ENCODE measurements at places on chromosomes 5 and 9.

- no peak for DNase-seq
Observed at GRCh38 chr5:56264417-56265025, 31.4 kb upstream of the ANKRD55 start.

GRCh38 chr9:78547831-78548230 is 250.9 kb downstream of the PSAT1 start:
- no peak for DNase-seq

GRCh38 chr9:84759300-84759750 is 89.8 kb downstream of the NTRK2 start:
- no peak for DNase-seq

GRCh38 chr5:22892441-22892840 is 39.3 kb upstream of the CDH12 start:
- DNase-seq: no peak

DNA sequence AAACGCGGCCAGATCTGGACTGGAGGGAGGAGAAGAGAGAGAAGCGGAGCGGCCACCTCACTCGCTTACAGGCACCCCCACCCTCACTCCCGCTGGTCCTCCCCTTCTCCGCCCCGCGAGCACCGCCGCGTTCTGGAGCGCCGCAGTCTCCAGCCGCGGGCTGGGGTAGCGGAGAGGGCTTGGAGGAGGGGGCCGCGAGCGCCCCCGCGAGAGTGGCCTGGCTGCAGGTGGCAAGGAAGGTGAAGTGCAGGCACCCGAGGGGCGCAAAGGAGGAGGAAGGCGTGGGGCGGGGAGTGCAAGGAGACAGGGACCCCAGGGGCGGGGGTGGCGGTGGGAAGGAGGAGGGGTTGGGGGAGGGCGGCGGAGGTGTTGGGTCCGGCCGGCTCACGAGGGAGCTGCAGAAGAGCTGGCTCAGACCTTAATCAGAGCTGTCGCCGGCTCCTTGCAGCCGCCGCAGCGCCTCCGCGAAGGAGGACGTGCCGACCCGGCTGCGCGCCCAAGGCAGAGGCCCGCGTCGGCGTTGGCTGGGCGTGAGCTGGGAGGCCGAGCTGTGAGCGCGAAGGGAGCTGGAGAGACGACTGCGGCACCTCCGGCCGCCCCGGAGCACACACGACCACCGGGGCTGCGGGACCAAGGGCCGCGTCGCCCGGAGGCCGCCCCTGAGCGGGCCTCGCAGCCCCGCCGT is at the start of gene DMRT3:
Gene DMRT3 (plus strand): TSS at position 398 of the 685 bp plus-strand sequence. CDS start 347 bp downstream, outside the sequence.
- no peak for DNase-seq

- no peak for DNase-seq
Observed at GRCh38 chr5:1666812-1667588, 132.6 kb downstream of the MRPL36 start.

GRCh38 chr9:130111786-130112537 is 58.3 kb downstream of the GPR107 start:
- DNase-seq: no peak

DNA sequence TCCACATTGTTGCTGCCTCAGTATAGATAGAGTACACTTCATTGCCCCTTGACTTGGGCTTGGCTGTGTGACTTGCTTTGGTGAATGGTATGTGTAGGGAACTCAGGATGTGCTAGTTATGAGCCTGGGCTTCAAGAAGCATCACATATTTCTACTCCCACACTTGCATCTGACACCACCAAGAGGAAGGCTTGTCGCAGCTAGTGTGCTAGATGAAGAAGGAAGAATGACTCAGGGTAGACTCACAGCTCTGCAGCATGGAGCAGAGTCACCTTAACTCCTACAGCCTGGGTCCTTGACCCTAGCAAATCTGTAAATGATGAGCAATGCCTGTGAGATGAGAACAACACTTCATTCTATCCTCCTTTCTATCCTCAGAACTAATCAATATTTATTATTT is 261.8 kb downstream of the ASTN2 start:
- DNase-seq: no peak

GRCh38 chr5:36366883-36367282 is 65.2 kb upstream of the RANBP3L start:
- no peak for DNase-seq

DNA sequence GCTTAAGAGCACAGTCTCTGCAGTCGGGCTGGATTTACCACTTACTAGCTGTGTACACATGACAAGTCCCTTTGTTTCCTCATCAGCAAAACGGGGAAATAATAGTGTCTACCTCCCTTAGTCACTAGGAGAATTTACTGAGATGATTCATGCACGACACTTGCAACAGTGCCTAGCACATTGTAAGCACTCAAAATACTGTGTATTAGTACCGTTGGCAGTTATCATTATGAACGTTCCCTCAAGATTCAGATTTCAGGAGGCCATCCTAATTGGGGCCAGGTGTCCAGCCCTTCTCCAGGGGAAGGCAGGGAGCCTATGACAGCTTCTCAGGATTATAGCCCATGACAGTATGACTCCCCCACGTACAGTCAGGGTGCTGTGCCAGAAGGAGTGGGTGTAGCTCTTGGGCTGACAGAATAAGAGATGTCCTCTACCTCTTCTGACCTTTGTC is 164.3 kb downstream of the DOCK2 start:
- DNase-seq: peak; percentile 64

DNA sequence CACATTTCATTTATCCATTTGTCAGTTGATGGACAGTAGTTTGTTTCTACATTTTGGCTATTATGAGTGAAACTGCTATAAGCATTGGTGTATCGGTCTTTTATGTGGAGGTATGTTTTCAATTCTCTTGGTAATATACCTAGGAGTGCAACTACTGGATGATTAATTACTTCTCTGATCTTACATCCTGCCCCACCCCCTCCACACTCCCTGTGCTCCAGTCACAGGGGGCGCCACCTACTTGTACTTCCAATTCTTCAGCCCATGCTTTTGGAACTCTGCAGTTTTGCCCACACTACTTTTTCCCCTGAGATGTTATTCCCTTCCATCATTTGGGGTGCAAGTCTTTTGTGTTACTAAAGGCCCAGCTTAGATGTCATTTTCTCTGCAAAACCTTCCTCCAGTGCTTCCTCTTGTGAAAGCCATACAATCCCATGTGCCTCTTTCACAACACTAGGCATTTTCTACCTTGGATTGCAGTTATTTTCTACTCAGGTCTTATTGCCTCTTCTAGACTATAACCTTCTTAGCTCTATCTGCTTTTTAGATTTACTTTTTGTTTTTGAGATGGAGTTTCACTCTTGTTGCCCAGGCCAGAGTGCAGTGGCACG is 42.1 kb downstream of the SEC61B start:
- DNase-seq: no peak

GRCh38 chr9:114091711-114092110 is 7.4 kb downstream of the KIF12 start:
- DNase-seq: no peak

GRCh38 chr9:115333277-115334070 is 215.5 kb upstream of the TNC start:
- DNase-seq: no peak

DNA sequence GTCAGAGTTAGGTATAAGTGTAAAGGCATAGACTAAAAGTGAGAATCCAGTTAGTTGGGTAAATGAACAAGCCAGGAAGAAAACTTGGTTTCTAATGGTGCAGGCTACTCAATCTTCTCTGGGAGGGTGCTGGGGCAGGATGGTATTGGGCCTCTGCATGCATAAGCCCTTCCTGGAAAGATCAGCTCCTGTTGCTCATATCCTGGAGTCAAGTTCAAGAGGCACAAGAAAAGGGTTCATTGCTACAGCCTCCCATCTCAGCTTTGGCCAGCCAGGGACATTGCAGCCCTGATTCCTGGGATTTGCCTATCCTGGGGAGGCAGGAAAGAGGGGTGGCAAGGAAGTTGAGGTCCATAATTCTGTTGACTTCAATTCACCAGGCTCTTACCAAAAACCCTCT is 40.7 kb upstream of the ATP6V1G1 start:
- no peak for DNase-seq

DNA sequence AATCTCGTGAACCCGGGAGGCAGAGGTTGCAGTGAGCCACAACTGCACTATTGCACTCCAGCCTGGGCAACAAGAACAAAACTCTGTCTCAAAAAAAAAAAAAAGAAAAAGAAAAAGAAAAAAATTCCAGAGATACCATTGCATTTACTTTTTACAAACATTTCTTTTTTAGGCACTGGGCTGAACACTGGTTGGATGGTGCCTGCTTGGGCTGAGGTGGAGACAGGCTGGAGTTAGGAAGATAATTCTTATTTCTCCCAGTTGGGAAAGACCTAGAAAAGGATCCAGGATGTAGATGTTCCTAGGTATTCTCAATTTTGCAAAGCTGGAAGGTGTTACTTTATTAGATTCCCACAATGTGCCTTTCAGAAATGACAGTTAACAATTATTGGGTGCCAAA is 49.9 kb upstream of the JMY start:
- no peak for DNase-seq

DNA sequence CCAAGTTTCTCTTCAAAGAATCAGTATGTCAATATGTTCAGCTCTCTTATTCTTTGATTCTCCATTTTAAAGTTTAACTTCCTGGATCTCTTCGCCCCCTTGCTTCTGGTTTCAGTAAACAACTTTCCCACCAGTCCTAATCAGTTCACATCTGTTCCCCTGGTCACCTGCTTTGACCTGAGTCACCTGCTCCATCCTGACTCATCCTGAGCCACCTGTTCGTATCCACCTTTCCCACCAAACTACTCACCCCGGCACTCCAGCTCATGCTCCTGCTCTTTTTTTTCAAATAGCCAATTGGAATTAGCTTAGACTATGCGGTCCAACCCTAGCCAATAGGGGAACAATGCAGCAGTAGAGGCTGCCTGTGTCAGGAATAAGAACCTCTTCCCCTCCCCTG is 23.6 kb upstream of the CSF1R start:
- no peak for DNase-seq
